Stimulated activated CD8-positive, alpha-beta memory T cell treated with anti-CD3 and anti-CD28 coated beads, Interleukin-15, amount 100 ng/mL, for 1 hour (primary cell): ENCODE measurements at places on chromosomes 7 and 10.

DNA sequence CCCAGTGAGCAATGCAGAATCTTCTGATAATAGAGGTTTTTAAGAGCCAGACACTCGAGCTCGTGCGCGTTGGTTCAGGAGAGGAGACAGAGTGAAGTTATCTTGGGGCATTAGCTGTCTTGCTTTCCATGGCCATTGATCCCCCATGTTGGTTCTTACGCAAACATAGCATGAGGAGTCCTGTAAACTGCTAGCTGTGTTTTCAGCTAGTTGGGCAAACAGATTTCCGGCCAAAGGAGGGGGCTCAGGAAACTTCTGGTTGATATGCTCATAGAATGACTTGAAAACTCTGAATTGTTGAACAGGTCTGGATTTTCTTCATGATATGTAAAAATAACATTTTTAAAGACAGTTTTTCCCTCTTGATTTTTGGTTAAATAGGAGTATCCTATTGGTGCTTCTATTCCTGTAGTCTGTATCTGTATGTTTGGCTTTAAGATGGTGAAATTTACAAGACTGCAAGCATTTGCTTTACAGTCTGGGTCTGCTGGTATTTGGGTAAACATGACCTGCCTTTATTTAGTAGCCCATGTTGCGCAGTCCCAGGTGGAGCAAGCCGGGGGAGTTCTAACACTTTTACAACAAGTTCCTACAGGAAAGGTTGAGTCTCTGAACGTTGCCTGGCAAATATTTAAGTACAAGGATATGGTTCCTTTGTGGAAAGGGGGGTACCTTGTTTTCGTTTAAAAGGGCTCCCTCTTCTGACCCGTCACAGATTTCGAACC, 218.4 kb upstream of the KCND2 start:
- no peak for DNase-seq

GRCh38 chr10:127041552-127041951, 136.3 kb downstream of the DOCK1 start:
- no peak for DNase-seq

DNA sequence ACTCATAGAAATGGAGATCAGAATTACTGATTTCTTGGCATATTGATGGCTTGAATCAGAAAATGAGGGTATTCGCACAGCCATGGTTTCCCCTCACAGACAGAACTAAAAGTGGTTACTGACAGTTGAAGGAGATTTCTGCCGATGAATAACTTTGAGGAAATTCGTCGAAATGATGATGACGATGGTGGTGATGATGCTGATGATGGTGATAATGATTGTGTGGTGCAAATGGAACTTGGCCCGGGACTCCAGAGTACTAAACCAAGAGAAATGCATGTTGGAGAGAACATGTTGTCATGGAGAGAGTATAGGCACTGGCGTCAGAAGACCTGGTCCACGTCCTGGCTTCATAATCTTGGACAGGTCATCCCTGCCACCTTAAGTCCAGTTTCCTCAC, 163.2 kb downstream of the EVX1 start:
- DNase-seq, result no peak

- no peak for DNase-seq
Measured at GRCh38 chr10:118737603-118738302, 17.0 kb downstream of the CACUL1 start.

GRCh38 chr10:126673565-126673964, 3.1 kb upstream of the C10orf90 start:
- DNase-seq, result no peak

DNA sequence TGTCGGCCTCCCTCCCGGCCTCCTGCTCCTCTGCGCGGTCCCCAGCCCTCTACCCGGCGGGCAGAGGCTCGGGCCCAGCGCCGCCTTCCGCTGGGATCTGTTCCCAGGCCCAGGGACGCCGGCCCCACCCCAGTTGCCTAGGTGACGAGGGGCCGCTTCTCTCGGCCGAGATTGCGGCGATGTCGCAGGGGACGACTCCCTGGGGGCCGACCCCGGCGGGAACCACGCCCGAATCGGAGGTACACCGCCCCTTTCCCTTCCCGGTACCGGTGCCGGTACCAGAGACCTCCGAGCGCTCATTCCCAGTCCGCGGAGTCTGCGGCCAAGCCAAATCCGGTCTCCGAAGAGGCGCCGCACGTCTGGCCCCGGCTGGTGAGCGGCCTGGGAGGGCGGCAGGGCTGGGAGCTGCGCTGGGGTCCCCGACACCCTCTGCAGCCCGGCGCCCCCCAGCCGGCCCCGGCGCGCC, at the start of gene CABCOCO1:
Gene CABCOCO1, plus strand, starts transcription at position 136 of the 466 bp plus-strand sequence. Its CDS starts 44 bp downstream, at position 180.
- DNase-seq, result no peak

GRCh38 chr10:36462194-36462593, 663.2 kb upstream of the ANKRD30A start:
- DNase-seq, result no peak

GRCh38 chr7:133797818-133798520, 329.2 kb upstream of the LRGUK start:
- no peak for DNase-seq

- DNase-seq, result no peak
Measured at GRCh38 chr7:117937049-117937752, 64.0 kb upstream of the CTTNBP2 start.

GRCh38 chr7:137354396-137354795, 10.9 kb upstream of the PTN start:
- DNase-seq, result no peak

DNA sequence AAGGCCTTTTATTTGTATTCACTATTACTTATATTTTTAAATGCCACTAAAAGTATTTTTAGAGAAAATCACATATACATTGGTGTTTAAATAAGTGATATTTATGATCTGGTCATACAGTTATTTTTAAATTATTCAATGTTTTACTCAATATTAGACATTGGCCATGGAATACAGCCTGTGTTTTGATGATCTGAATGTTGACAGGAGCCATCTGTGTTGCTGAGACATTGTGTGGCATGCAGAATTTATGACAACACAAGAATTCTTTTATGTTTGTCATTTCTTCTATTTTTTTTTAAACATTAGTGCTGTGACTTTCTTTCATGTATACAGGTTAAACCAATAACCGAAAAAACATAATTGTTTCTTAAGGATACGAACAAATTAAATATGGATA, 156.2 kb downstream of the CCSER2 start:
- DNase-seq, result no peak

DNA sequence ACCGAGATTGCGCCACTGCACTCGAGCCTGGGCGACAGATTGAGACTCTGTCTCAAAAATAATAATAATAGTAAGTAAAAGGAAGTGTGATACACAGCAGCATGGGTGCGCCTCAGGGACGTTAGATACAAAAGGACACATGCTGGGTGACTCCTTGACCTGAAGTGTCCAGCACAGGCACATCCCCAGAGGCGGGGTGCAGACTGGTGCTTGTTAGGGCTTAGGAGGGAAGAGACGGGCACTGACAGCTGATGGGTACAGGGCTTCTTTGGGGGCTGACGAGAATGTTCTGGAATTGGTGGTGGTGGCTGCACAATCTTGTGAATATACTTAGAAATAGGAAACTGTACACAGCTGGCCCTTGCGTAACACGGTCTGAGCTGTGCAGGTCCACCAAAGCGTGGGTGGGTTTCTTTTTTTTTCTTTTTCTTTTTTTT, 61.8 kb upstream of the DNAJB6 start:
- DNase-seq, result no peak

DNA sequence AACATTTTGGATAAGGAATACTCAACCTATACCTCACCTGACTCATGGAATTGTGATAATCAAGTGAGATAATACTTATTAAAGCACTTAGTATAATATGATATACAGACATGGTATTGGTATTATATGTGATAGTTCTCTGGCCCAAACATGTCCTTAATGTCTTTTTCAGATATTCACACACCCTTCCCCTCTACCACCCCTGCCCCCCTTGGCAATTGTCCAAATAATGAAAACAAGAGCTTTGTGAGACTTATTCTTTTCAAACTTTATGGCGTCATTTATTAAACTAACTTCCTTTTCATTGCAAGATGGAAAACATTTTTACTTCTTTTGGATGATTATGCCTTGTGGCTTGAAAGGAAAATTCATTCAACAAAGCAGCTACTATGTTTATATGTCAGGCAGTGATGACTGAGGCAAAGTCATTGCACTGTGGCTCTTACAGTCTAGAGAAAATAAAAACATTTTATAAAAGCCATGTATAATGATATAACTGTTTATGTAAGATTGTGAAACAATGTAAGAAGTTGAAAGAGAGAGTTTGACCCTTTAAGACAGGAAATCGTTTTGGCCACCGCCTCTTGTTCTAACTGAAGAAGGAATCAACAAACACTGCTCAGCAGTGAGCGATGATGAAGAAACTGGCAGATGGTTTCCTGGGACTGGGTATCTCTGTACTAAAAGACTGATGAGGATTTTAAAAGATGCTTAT, 27.4 kb downstream of the MINPP1 start:
- DNase-seq, result no peak

DNA sequence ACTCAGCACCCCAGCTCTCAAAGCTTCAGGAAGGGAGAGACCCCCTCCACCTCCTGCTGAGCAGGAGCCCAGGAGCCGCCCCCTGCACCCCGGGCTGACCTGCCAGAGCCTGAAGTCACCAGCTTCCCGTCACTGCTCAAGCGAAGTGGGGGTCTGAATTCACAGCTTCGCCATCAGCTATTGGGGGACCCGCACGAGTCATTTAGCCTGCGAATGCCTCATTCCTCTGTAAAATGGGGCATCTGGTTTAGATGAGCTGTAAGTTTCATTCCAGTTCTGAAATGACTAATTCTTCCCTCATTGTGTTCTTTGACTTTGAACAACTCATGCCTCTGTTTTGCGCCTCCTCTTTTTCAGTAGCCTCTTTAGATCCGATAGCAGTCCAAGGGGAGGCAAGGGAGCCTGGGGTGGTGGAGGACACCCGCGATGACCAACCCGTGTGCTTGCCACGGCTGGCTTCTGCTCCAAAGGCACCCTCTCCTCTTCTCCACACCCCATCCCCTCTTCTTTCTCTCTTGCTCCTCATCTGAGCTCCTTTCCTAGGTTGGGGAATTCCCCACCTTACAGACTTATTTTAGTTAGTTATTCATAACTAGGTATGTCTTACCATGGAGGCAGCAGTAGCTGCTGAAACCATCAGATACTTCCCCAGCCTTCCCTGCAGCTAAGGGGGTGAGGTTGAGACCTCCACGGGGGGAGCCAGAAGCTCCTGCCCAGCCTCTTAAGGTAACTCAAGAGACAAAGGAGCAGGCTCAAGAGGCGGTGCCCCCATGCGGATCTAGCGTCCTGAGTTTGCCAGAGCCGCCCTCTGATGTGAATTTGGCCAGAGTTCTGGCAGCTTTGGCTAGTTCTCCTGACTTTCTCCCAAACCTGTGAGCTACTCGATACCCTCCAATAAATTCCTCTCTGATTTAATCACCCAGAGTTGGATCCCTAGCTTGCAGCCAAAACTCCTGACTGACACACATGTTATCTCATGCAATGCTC, 47.7 kb downstream of the RBM17 start:
- no peak for DNase-seq

DNA sequence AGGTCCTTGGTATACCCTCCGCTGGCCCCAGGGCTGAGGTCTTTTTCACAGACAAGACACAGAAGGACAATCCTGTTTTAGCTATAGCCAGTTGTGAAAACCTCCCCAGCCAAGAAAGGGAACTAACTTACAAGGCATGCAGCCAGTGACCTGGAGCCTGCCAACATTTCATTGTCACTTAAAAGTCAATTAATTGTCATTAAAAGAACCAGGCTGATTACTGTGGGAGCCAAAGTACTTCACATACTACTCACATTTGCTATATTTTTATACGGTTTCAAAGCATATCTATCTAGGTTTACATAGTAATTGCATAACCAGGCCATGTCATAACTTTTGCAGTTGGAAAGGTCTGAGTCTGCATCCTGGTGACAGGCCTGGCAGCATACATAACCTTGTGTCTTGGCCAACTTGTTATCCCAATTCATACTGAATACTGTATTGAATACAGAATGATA, 31.1 kb downstream of the NRBF2 start:
- DNase-seq, result no peak

GRCh38 chr7:87322912-87323311, 22.6 kb upstream of the CROT start:
- no peak for DNase-seq

GRCh38 chr10:100864978-100865377, 47.8 kb upstream of the SLF2 start:
- DNase-seq, result no peak

GRCh38 chr10:99337311-99337811, 8.2 kb downstream of the CNNM1 start:
- DNase-seq, result no peak

- no peak for DNase-seq
Measured at GRCh38 chr10:73785721-73786511, 510 bp downstream of the ZSWIM8 start.

DNA sequence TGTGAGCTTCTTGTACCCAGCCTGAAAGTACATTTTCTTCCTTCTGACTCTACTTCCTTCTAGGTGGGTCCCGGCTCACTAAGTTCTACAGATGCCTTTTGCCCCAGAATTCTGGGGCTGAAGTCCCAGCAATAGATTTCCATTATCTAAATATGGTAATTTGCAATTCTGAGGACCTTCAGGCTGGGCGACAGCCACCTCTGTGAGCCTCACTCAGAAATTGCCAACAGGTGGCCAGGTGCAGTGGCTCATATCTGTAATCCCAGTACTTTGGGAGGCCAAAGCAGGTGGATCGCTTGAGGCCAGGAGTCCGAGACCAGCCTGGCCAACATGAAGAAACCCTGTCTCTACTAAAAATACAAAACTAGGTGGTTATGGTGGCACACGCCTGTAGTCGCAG, 23.7 kb downstream of the CREM start:
- no peak for DNase-seq

GRCh38 chr10:70364772-70365091, 17.7 kb downstream of the LRRC20 start:
- DNase-seq, result no peak

- no peak for DNase-seq
Measured at GRCh38 chr7:129875745-129876411, 76.9 kb downstream of the UBE2H start.

DNA sequence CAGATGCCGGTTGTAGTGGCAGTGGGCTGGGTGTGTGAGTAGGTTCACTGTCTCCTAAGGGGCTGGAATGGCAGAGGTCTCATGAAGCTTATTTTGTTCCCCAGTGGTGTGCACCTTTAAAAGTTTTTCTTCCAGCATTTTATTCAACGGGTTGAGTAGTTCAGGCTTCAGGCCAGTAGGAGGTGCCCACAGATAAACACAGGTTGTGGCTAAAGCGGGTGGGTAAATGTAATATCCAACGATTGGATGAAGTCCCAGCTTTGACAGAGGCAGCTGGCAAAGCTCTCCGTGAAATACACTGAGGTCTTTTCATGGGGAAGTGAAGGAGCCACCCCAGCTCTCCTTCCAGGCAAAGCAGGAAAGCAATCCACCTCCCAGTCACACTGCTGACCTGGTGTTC, 339.8 kb upstream of the LRRTM3 start:
- no peak for DNase-seq

DNA sequence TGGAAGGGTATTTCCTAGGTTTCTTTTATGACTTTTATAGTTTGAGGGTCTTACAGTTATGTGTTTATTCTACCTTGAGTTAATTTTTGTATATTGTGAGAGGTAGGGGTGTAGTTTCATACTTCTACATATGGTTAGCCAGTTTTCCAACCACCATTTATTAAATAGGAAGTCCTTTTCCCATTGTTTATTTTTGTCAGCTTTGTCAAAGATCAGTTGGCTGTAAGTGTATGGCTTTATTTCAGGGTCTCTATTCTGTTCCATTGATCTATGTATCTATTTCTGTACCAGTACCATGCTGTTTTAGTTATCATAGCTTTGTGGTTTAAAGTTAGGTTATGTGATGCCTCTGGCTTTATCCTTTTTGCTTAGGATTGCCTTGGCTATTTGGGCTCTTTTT, 71.9 kb upstream of the CC2D2B start:
- no peak for DNase-seq

- no peak for DNase-seq
Measured at GRCh38 chr7:27122077-27122910, 8.3 kb downstream of the HOXA4 start.

GRCh38 chr10:13470270-13470669, 58.5 kb downstream of the BEND7 start:
- no peak for DNase-seq
